HTR-8/SVneo (cell line): ENCODE measurements at places on chromosomes 1 and 21.

DNA sequence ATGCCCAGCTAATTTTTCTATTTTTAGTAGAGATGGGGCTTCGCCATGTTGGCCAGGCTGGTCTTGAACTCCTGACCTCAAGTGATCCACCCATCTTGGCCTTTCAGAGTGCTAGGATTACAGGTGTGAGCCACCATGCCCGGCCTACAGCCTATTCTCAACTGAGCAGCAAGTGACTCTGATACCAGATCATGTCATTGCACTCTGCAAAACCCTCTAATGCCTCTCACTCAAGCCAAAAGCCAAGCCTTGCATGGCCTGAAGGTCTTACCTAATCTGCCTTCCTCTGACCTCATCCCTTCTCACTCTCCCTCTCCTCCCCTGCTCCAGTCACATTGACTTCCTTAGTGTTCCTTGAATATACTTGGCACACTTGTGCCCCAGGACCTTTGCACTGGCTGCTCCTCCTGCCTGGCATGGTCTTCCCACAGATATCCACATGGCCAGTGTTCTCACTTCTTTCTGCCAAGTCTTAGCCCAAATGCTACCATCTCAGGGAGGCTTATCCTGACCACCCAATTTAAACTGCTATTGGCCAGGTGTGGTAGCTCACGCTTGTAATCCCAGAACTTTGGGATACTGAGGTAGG, 8.2 kb upstream of the ASAP3 start:
- no peak for DNase-seq

DNA sequence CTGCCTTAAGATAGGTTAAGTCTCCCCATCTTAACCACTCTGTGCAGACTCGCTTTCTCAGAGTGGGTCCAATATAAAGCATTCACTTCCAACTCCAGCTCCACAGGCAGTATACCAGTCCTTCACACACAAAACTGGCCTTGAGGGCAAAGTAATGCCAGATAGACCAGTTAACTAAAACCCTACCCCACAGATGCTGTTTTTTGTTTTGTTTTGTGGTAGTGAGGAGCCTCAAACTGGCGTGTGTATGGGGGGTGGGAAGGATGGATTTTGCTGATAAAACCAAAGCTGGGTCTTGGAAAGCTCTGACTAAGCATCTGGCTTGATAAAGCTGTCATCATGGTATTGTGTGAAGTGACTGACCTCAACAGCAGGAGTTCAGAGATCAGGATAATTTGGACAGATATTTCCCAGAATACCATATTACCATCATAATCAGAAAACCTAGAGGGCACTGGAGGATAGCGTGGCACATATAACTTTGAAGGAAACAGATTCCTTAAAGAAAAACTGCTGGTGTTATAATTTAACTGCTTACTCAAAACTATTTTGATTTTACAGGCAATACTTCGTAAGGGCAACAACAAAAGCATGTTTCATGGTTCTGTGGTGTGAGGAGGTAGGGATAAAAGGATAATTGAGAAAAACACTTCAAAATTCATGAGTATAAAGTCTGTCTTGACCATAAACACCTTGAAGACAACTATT, 29.6 kb upstream of the CPLANE2 start:
- no peak for DNase-seq

DNA sequence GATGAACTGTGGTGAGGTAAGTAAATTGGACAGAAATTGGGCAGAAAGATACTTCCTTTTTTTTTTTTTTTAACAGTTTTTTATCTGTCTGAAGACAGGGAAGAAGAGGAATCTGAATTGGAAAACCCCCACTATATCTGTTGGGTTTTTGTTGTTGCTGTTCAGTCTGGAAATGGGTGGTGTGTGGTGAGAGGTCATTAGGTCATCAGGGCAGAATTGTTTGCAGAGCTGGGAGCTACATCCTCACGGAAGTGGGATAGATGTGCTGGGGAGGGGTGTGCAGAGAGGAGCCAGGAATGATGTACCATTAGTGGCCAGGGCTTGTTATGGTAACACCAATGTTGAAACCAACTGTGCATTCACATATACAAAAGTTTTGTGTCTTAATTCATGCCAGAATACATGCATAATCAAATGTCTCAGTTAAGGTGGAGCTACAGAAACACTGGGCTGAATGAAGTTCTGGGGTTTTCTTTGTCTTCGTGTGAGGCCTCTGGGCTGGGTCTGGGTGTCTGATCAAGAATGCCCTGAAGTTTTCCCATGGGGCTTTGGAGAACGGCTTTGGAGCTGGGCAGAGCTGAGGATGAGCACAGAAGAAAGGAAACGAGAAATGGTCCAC, 12.4 kb downstream of the USP25 start:
- DNase-seq = no peak

DNA sequence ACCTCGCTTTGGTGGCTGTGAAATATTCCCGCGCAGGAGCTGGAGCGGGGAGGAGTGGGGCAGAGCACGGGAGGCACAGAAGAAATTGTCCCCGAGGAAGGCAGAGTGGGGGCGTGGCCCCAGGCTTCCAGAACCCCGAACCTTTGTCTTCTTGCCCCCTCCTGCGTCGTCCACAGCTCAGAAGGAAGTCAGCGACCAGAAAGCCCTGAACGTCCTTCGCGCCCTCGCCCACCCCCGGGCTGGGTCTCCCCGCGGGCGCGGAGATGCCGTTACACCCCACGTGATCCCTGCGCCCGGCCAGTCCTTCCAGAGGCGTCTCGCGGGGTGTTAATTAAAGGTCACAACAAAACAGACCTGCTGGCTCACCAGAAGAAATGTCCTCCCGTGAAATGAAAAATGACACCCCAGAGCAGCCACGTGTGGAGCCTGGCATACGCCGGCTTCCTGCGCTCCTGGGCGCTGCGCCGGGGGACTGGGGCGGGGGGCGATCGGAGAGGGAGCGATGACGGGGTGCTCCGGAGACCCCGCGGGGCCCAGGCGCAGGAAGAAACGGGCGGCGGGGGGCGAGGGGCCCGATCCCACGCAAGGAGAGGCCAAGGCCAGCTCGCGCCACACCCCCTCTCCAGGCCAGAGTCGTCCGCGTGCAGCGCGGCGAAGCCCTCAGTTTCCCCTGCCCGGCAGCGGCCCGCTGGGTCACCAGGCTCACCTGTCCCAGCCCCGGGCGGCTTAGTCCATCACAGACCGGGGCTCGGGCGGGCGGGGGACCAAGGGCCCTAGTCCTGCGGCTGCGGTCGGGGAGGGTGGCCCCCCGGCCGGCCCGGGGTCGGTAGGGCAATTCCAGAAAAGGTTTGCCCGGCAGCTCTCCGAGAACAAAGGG, 995 bp upstream of the KIF26B start:
- DNase-seq = no peak

GRCh38 chr1:245197911-245198379, 43.2 kb downstream of the KIF26B start:
- no peak for DNase-seq

DNA sequence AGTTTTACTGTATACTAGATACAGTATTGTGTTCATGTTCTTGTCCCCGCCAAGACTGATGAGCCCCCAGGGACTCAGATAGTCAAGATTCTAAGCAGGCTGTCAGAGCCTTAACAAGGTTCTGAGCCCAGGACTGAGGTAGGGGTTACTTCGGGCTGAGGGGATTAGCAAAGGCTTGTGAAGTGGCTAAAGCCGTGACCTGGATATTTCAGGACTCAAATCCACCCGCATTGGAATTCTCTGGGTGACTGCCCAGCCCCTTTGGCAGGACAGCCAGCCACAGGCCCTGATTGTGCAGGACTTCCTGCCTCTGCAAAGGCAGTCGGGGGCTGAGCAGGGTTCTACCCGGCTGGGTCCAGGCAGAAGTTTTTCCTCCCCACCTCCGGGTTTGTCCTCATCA, at the start of gene PLA2G5:
Gene PLA2G5, plus strand, starts transcription at position 321 of the 400 bp plus-strand sequence. CDS start 14,637 bp downstream, outside the sequence.
- DNase-seq = no peak

- DNase-seq = no peak
Measured at GRCh38 chr1:228541725-228542124, 54.5 kb downstream of the RNF187 start.

GRCh38 chr1:227950735-227951346, 3.1 kb upstream of the WNT9A start:
- no peak for DNase-seq

- DNase-seq = peak; percentile 51
Measured at GRCh38 chr1:230868736-230869385, 540 bp upstream of the C1orf198 start.

- DNase-seq = no peak
Measured at GRCh38 chr1:177341773-177342172, 171.0 kb downstream of the BRINP2 start.

DNA sequence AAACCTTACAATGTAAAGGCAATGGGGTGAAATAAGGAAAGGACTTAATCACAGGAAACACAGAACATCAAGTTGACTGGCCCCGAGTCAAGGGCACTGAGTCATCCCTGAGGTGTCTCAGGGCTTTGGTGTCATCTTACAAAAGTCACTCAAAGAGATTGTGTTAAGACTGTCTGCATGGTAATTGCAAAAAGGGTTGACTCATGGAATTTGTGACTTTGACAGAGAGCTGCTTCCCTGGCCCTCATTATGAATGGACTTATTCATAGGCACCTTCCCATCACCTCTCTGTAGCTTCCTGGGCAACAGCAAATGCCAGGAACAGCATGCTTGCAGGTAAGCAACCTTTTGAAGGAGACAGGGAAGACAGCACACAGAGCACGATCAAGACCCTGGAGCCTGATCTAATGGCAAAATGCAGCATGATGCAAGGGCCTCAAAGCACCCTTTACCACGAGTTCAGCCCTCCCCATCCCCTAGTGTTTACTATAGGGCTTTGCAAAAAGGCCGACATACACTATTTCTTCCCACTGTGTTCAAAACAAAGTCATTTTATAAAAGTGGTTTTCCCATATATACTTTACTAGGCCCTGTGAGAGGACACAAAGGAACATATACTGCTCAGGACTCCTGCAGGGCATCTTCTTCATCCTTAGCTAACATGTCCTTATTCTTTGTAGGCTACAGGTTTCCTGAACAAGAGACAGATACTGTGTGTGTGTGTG, 17.1 kb downstream of the ZP4 start:
- peak; percentile 84 for DNase-seq

DNA sequence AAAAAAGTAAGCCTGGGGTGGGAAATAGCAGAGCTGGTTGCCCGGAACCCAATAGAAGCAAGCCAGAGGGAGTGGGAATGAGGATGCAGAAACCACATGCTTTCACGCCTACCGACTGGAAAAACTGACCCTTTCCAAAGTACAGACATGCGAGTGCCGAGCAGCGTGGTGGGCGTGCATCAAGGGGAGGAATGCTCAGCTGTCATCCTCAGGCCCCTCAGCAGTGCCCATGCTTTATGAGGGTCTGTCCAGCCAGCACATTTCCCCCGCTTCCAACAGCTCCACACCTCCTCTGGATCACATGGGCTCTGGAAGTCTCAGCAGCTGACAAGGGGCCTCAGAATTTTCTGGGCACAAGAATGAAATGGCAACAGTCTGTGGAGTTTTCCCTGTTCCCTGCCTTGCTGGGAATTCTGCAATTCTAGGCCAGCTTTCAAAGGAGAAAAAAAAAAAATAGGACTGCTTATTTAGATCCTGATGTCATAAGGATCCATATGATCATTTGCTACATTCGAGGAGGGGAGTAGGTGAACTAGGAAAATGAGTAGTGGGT, 19.1 kb upstream of the IKBKE start:
- DNase-seq = no peak

DNA sequence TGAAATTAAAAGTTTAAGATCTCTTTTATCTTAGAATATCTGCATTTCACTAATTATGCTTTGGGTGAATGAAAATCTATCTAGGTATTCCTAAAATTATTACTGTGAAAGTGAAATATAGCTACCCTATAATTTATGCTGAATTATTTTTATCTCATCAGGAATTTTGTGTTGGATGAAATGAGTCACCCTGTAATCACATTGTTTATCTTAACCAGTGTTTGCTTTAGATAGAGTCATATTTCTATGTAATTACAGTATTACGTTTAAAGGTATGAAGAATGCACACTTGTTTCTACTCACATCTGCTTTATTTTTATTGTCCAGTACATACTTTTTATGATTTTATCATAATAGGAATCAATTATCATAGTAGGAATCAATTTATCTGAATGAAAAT, 249.2 kb downstream of the NCAM2 start:
- DNase-seq = no peak

DNA sequence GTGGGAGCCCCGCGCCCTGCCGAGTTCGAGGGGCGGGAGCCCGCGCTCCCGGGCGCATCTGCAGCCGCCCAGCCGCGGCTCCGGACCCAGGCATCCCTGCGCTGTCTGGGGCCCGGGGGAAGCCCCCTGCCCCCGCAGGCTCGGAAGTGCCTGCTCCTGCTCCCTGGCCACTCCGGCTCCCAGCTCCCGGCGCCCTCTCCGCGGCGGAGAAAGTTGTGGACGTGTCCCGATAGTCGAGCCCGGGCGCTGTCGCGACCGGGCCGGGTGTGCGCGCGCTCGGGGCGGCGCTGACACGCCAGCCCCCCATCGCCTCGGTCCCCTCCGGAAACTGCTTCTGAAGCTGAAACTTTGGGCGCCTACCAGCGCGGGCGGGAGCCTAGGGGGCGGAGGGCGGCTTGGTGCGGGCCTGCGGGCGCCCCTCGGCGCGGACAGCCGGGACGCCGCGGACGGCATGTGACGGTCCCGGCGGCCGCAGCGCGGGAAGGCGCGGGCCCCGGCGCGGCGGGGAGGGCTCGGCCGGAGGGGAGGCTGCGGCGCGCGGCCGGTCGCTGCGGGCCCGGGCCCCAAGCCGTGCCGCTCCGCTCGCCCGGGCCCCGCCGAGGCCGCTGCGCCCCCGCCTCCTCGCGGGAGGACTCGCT, 515 bp downstream of the MAN1C1 start:
- DNase-seq = no peak

- DNase-seq = no peak
Measured at GRCh38 chr1:64309431-64309831, 106.0 kb downstream of the UBE2U start.

GRCh38 chr1:2378956-2379732, 12.2 kb downstream of the MORN1 start:
- DNase-seq = no peak

GRCh38 chr1:7345516-7345915, 425.6 kb upstream of the VAMP3 start:
- DNase-seq = no peak

- DNase-seq = no peak
Measured at GRCh38 chr21:46621457-46622182, 13.9 kb upstream of the PRMT2 start.

DNA sequence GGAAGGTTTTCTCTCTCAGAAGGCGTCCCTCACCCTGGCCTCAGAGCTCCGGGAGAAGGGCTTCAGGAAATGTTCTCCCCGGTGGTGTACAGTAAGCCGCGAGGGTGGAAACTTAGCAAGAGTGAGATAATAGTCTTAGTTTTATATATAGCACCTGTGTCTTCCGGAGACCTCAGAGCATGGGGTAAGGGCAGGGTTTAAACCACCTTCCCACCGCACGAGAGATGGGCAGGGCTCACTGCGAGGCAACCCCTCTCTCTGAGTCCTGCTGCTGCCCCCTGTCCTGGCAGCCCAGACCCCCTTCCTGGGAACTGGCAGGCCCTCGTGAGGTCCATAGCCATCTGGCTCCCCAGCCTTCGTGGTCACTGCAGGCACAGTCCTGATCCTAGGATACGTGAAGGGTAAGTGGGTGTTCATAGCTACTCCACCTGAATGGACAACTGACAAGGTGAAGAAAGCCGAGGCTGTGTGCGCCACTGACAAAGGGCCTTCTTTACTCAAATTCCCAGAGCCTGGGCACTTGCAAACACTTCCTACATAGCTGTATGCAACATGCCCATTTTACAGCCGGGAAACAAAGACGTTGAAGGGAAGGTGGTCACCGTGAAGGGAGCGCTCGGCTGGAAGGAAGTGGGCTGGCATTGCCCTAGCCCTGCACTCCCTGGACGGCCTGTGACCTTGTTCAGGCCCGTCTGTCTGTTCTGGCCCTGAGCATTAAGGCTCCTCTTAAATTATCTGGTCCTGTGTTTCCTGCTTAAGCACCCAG, 26.9 kb downstream of the ITPKB start:
- no peak for DNase-seq
